Central memory CD4-positive, alpha-beta T cell (primary cell): ENCODE measurements at places on chromosomes 4 and X.

GRCh38 chrX:12891915-12892506 is 14.4 kb upstream of the TLR8 start:
- DNase-seq, result no peak

DNA sequence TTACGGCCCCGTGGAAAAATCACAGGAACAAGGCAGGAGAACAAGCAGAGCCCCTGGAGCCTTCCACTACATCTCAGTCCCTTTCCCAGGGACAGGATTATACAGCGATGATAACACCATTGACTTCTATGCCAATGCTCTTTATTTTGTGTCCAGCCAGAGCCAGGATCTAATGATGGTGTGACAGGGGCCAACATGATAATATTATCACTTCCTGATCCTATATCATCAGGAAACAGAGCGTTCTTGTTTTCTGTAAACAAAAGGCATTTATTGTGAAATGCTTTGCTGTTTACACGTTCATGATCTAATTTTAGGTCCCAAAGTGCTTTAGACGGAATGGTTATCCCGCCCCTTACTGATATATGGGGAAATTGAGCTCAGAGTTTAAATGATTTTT is 12.8 kb downstream of the TMPRSS11E start:
- DNase-seq, result no peak

- no peak for DNase-seq
Observed at GRCh38 chr4:87505862-87506261, 23.3 kb downstream of the SPARCL1 start.

GRCh38 chr4:113869743-113870375 is 108.3 kb upstream of the CAMK2D start:
- no peak for DNase-seq

DNA sequence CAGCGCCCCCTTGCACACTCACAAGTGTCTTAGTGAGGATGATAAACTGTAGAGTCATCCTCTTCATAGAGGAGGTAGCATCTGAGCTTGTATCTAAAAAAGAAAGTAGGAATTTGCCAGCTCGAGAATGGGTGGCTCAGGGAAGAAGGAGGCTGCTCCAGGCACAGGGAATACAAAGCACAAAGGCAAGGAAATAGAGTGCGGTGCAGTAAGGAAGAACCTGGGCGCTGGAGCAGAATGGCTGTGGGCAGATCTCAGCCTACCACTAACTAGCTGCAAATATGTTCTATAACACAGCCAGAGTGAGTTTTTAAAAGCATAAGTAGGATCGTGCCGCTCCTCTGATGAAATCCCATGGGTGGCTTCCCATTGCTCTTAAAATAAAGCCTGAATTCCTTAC is 61.6 kb upstream of the MAPK10 start:
- no peak for DNase-seq

DNA sequence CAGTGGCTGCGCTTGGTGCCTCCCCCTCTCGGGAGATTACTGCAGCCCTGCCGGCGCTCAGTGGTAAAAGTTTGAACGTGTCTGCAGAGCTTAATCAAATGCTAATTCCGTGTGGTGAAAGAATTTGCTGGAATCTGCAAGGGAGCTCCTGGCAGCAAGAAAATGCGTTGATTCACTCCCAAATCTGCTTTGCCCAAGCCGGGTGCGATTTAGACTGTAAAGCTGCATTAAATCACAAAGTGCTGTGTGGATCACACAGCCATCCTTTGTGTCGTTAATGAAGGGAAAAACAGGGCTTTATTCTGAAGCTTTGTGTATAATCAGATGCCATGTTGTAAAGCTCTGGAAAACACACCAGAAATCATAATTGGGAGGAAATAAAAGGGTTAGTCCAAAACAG is 444.1 kb downstream of the BCOR start:
- no peak for DNase-seq

- no peak for DNase-seq
Observed at GRCh38 chr4:146646593-146647325, 8.1 kb downstream of the POU4F2 start.

DNA sequence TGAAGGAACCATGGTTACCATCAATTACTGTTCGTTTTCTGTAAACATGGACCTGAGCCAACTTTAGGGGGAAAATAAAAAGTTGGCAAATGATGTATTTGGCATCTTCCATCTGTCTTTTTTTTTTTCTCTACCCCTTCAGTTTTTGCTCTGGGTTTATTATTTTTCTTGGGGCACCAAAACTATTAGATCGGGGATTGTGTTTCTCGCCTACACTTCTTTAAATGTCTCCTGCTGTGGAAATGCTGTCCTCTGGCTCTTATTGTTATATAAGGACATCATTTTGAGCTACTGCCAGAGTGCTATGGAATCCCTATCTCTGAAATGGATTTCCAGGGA is 234.0 kb upstream of the SLIT2 start:
- no peak for DNase-seq

DNA sequence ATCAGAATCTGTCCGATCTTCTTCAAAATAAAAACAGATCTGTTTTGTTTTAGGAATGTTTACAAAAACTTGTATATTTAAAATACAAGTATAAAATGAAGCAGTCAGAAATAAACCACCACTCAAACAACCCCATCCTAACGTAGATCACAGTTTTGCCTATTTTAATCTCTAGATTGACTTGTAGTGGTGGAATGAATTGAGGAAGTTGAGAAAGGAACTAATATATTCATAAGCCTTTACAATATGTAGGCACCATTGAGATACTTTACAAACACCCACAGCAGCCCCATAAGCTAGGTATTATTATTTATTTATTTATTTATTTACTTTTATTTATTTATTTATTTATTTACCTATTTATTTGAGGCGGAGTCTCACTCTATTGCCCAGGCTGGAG is 52.3 kb upstream of the KLF3 start:
- DNase-seq, result no peak

DNA sequence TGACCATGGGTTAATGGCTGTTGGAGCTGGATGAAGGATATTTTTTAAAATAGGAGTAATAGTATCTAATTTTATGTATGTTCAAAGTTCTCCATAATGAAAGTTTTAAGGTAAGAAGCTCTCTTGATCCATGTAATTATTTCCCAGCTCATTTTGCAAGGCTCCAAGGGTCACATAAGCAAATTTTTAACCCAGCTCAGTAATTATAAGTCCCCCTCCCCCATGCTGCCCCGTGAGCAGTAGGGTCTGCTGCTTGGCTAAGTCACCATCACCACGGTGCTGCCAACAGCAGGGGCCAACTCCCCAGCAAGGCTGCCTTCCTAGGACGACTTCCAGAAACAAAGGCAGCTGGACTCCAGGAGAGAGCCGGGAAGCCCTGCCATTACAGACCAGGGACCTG is 340.0 kb downstream of the FBXW7 start:
- no peak for DNase-seq

DNA sequence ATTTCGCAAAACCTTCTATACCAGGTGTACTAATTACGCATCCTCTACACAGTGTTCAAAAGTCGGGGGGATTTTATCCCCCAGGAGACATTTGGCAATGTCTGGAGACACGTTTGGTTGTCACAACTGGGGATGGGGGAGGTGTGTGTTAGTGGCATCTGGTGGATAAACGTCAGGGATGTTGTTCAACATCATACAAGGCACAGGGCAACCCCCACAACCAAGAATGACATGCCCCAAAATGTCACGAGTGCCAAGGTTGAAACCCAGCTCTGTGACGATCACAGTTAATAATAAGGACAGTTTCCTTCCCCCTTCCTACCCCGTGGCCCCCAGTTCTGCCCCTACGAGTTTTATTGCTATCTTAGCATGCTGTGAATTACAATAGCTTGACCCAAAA is 15.9 kb upstream of the SEL1L3 start:
- no peak for DNase-seq

DNA sequence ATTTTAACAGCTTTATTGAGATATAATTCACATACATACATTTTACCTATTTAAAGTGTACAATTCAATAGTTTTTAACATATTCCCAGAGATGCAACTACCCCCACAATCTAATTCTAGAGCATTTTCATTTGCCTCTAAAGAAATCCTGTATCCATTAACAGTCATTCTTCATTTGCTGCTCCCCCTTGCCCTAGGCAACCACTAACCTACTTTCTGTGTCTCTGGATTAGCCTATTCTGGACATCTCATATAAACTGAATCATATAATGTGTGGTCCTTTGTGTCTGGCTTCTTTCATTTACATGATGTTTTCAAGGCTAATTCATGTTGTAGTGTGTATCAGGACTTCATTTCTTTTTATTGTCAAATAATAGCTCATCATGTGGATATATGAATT is 105.1 kb upstream of the GRPR start:
- no peak for DNase-seq

DNA sequence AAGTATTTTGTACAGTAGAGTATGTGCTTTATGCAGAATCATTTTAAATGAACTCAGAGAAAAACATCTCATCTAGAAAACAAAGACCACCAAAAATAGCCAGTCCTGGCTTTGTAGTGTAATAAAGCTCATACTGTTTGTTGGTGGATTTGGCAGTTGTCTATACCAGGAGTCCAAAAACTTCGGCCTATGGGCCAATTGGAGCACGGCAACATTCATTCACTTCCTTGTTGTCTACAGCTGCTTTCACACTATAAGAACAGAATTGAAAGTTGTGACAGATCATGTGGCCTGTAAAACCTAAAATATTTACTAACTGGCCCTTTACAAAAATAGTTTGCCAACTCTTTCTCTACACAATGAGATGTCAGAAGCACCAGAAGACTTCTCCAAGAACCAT is 5.3 kb downstream of the FBXW7 start:
- DNase-seq, result no peak

GRCh38 chr4:101102114-101102742 is 245.1 kb downstream of the PPP3CA start:
- no peak for DNase-seq

GRCh38 chrX:22325096-22325495 is 52.4 kb downstream of the CBLL2 start:
- no peak for DNase-seq

DNA sequence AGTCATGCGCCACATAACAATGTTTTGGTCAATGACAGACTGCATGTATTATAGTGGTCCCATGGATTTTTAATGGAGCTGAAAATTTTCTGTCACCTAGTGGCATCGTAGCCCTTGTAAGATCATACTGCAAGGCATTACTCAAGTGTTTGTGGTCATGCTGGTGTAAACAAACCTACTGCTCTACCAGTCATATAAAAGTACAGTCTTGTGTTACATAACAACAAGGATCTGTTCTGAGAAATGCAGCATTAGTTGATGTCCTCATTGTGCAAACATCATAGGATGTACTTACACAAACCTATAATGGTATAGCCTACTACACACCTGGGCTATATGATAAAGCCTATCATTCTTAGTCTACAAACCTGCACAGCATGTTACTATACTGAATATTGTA is 34.6 kb downstream of the COX18 start:
- DNase-seq, result no peak

GRCh38 chr4:178917756-178918155 is 1475.5 kb upstream of the AGA start:
- no peak for DNase-seq

DNA sequence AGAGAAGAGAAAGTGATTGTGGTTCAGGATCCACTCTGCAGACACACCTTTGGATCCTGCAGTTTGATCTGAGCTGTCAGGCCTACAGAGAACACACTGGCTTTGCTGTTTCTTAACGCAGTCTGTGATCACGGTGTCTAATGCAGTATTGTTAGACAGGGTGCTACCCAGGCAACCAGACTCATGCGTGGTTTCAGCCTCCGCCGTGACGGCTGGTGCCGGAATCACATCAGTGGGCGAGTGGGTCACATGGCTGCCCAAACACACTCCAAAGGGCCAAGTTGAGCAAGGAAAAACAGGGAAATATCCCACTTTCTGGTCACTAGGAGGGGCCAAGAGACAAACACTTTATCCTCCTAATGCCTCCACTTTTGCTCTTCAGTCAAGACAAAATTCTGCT is 27.5 kb downstream of the CCDC149 start:
- DNase-seq, result no peak

DNA sequence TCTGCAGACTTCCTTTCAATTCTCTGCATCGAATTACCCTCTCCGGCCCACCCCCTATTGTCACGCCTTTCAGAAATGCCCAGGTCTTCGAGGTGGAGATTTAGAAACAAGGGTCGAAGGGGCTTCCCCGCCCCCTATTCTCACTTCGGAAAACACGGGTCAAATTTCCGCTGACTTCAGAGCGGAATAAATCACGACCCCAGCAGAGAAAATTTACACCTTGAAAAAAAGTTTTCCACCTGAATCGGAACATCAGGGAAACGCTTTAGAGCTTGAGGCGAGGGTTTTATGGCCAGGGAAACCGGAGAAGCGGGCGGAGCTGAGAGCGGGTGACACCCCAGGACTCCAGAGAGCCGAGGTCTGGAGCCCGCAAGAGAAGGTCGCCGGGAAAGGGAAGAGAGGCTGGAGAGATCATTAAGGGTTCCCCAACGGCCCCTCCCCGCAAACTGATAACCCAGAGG is 1.6 kb downstream of the SHISA3 start:
- DNase-seq, result no peak

GRCh38 chrX:6826856-6827255 is 291.9 kb upstream of the VCX3A start:
- DNase-seq, result no peak

GRCh38 chrX:112849016-112849415 is 8.4 kb upstream of the AMOT start:
- DNase-seq, result no peak

DNA sequence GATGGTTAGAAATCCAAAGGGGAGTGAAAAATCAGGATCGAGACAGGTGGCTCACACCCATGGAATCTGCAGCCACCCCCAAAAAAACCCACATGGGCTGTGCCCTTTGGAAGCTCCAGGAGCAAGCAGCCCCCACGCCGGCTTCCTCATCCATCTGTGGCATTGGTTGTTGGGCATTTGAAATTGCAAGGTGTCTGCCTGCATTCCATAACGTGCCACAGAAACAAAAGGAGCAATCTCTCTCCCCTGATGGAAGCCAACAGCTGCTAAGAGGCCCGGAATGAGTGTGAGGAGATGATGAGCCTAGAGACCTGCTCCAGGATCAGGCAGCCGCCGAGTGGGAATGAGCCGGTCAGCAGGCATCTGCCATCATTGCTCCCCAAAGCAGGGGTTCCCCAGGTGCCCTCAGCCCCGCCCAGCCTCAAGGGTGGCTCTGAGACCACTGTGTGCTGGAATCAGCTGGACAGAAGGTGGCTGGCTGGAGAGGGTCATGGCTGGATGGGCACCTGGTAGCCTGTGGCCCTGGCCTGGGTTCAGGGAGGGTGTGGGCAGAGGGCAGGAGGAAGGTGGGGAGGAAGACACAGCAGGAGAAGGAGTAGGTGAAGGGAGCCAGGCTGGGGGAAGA is 113.2 kb downstream of the CRLF2 start:
- DNase-seq, result no peak

DNA sequence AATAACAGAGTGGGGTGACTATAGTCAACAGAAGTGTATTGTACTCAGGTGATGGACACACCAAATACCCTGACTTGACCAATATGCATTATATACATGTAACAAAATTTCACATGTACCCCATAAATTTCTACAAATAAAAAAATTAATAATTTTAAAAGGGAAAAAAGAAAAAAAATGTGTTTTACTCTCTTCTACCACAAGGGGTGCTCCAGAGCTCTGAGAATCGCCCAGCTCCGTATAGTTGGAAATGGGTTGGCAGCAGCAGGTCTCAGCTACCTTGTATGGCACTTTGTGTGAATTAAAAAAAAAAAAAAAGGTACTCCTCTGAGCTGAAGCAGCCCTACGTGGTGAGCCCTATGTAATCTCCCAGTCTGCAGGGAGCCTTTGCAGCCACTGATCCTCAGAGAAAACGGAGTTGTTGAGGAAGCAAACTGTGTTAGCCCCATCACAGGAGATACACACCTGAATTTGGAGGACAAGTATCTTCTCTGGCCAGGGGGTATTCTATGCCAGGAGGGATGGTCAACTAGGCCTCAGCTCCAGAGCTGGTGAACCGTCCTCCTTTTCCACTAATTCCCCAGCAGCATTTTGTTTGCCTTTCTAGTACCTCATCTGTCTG is 17.2 kb upstream of the POLA1 start:
- no peak for DNase-seq

GRCh38 chr4:79673377-79673776 is 265.3 kb upstream of the GK2 start:
- no peak for DNase-seq
